ENCODE measurements at places on chromosomes 5 and 9. TPM values are rescaled to one million over a fixed set of nuclear protein-coding genes. Genes with fewer than 3 reads are reported as not detected.

Gene SHISAL2B
- not detected for total RNA-seq

Gene RGS14
- 17.3 TPM for total RNA-seq

Gene SV2C
- total RNA-seq: 0.60 TPM

Gene DIPK1B
- 6.6 TPM for total RNA-seq

Gene GPR150
- total RNA-seq: 0.18 TPM

Gene C9orf153
- total RNA-seq: 0.36 TPM

Gene DMRT3
- total RNA-seq: not detected

Gene PCDHGC5
- 2.8 TPM for total RNA-seq

Gene NUTM2F
- not detected for total RNA-seq

Gene DOK3
- 7.9 TPM for total RNA-seq

Gene IL31RA
- not detected for total RNA-seq

Gene PSD2
- 0.21 TPM for total RNA-seq

Gene PCA3
- total RNA-seq: not detected

Gene GARIN3
- total RNA-seq: not detected

Gene TRIM36
- 0.62 TPM for total RNA-seq

Gene VCAN
- 75.9 TPM for total RNA-seq

Gene CLIC3
- 3.6 TPM for total RNA-seq

Gene DCTN3
- 86.8 TPM for total RNA-seq

Gene NUTM2G
- total RNA-seq: not detected

Gene KCNN2
- 2.1 TPM for total RNA-seq

Data from ureter (tissue), 1 donor.